ENCODE measurements at places on chromosomes 16 and 17. TPM values are rescaled to one million over a fixed set of nuclear protein-coding genes. Genes with fewer than 3 reads are reported as not detected.

ZNF319 gene
- 7.6 TPM for polyA plus RNA-seq

CD300E gene
- polyA plus RNA-seq: not detected

PKMYT1 gene
- polyA plus RNA-seq: 8.5 TPM

RPH3AL gene
- polyA plus RNA-seq: 2.9 TPM

FASN gene
- polyA plus RNA-seq: 28.1 TPM

CCL7 gene
- 0.50 TPM for polyA plus RNA-seq

ITGA2B gene
- polyA plus RNA-seq: 1.9 TPM

FOXN1 gene
- polyA plus RNA-seq: not detected

BCL6B gene
- 0.02 TPM for polyA plus RNA-seq

OR1A1 gene
- not detected for polyA plus RNA-seq

MYL4 gene
- not detected for polyA plus RNA-seq

KRT28 gene
- polyA plus RNA-seq: not detected

SYT17 gene
- polyA plus RNA-seq: 0.39 TPM

CDRT15 gene
- polyA plus RNA-seq: not detected

TERB1 gene
- 0.08 TPM for polyA plus RNA-seq

MYL11 gene
- 0.23 TPM for polyA plus RNA-seq

MRPL12 gene
- 255 TPM for polyA plus RNA-seq

NRN1L gene
- polyA plus RNA-seq: 0.41 TPM

KRT14 gene
- polyA plus RNA-seq: not detected

LRRC36 gene
- polyA plus RNA-seq: 0.92 TPM

CDK5R1 gene
- 1.4 TPM for polyA plus RNA-seq

CBX8 gene
- polyA plus RNA-seq: 2.1 TPM

CTRL gene
- polyA plus RNA-seq: 1.3 TPM

CD300LB gene
- polyA plus RNA-seq: not detected

SLC4A1 gene
- not detected for polyA plus RNA-seq

SEPTIN12 gene
- not detected for polyA plus RNA-seq

P4HB gene
- 112 TPM for polyA plus RNA-seq

SIRT7 gene
- 34.1 TPM for polyA plus RNA-seq

DCXR gene
- 190 TPM for polyA plus RNA-seq

MYCBPAP gene
- polyA plus RNA-seq: 2.4 TPM

FOXL1 gene
- 2.8 TPM for polyA plus RNA-seq

FSCN2 gene
- polyA plus RNA-seq: 2.1 TPM

SHISA6 gene
- not detected for polyA plus RNA-seq

HS3ST4 gene
- polyA plus RNA-seq: not detected
